ENCODE measurements at places on chromosomes 3 and 15.

GRCh38 chr3:41579861-41580260 is 380.6 kb downstream of the CTNNB1 start:
- no peak for DNase-seq

DNA sequence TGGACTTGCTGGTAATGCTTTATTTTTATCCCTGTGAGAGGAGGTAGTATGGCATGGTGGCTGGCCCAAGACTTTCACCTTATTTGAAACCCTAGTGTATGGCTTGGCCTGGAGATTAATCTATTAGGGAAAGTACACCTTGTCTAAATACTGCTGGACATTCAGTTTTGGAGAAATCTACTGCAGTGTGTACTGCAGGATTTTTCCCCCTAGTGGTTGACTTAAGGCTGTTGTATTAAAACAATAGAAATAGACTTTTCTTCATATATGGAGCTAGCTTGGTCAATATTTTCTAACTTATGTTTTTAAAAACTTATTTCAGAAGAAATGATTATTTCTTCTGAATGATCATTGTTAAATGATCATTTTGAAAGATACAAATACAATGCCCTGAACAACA is 13.9 kb upstream of the SLITRK3 start:
- no peak for DNase-seq

DNA sequence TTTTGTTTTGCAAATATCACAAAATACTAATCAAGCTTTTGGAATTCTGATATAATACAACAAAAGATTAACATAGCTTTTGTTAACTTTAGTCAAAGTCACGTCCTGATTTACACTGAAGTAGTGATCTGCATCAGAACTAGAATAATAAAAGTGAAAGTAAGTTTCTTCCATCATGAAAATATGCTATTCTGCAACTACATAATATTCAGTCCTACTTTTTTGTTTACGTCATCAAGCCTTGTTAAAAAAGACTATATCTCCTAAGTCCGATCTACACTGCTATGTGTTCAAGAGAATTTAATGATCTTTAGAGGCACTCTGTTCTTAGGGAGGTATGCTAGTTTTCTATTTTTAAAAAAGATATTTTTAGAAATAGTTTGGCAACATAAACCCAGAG is 330.1 kb downstream of the ARPP21 start:
- DNase-seq: no peak

DNA sequence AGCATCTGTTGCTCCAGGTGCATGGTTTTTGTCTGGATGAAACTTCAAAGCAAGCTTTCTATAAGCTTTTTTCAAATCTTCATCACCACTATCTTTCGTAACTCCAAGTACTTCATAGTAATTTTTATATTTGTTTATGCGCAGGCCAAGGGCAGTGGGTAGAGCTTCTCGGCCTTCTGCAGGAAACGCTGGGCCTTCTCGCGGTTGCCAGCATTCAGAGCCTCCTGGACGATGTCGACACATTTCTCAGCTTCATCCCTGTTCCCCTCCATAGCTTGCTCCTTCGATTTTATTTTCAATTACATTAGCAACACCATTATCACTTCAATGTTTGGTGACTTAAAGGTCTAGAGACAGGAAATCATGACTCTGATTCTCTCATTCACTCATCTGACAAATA is 20.2 kb downstream of the DENND4A start:
- no peak for DNase-seq

DNA sequence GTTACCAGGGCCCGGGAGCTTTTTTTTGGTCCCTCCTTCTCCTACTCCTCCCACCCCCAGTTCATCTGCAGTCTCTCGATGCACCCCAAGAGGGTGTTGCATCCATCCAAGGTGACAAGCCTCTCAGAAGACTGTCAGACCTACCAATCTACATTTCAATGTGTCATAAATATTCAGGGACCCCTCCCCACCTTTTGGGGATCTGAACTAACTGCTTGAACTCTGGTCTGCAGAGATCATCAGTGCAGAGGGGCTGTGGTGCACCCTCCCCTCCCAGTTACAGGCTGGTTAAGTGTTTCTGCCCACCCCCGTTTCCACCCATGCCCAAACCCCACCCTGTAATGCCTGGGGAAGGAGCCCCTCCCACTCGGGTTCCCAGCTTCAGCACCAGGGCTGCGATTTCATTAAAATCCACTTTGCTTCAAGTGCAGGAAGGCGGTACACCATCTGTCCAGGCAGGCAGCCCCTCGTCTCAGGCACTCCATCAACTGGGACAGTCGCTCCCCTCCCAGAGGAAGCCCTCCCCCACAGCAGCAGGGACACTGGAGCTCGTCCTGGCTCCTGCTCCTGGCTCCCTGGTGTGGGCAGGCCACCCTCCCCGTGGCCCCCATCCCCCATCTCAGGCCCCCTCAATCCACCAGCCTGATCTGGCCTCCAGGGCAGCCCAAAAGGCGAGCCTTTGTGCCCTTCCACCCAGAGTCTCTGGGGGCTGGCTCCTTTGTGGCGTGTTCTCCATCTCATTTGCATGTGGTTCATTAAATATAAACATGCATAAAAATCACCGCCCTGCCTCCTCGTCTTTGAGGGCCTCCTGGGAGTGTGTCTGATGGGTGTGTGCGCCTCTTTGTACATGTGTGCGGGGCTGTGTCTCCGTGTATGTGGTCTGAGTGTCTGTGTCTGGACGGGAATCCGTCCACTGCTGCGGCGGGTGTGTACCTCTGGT is 32.3 kb downstream of the RNU5B-1 start:
- DNase-seq: no peak

DNA sequence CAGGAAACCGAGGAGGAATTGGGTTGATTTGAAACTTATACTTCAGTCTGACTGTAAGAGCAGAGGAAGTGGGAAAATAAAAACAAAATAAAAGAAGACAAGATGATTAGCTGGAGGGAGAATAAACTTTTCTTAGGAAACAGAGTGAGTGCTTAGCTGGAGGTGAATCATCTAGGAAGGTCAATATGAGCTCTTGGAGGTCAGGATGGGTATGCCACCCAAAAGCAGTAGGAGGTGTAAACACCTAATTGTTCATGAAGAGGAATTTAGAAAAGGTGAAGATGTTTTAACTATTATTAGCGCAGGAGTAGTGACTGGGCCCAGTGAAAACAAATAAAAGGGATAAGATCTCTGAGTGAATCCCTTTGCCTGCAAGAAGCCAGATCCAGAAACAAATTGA is 39.9 kb upstream of the ARL14 start:
- DNase-seq: no peak

DNA sequence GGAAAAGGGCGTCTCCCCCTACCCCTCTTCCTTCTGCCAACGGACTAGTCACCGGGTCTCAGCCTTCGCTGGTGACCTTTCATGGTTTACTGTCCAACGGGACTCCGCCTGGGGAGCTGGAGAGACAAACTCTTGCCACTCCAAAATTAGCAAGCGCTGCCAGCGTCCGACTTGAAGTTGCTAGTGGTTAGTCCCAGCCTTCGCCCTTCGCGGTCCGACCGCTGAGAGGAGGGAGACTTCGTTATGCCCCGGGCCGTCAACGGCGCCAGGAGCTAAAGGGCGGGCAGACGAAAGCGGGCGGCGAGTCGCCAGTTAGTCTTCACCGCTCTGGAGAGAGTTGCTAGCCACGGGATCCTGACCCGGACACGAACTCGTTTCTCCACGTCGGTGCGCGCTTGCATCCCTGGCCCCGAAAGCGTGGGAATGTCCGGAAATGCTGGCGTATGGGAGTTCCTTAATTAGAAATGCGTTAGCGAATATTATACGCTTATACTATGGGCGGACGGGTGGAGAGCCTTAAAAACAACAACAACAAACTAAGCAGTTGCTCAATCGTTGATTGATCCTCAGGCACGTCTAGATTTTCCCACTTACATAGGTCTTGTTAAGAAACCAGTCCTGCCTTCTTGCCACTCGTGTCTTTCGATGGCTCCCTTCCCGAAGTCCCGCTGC is 716 bp downstream of the SMC4 start:
- DNase-seq: peak; percentile 26

DNA sequence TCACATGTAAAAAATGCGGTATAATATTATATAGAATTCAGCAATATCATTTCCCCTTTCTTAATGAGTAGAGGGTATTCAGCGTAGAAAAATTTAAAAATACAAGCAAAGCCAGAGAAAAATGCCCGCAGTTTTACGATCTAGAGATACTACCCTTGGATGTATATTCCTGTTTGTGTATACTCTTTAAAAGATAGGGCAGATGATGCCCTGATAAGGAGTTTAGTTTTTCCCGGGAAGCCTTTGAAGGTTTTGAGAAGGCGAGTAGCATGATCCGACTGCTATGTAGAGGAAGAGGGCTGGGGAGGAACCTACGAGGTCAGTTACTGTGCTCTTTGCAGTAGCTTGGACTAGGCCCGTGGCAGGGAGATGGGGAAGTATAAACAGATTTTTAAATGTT is 1.2 kb downstream of the YEATS2 start:
- no peak for DNase-seq

- no peak for DNase-seq
Measured at GRCh38 chr3:55556619-55557537, 69.8 kb upstream of the WNT5A start.

- DNase-seq: no peak
Measured at GRCh38 chr3:120568598-120568997, 27.5 kb upstream of the NDUFB4 start.

GRCh38 chr3:64693031-64693430 is 5.2 kb upstream of the ADAMTS9 start:
- DNase-seq: no peak

- no peak for DNase-seq
Measured at GRCh38 chr3:14522768-14523167, 17.4 kb downstream of the GRIP2 start.

DNA sequence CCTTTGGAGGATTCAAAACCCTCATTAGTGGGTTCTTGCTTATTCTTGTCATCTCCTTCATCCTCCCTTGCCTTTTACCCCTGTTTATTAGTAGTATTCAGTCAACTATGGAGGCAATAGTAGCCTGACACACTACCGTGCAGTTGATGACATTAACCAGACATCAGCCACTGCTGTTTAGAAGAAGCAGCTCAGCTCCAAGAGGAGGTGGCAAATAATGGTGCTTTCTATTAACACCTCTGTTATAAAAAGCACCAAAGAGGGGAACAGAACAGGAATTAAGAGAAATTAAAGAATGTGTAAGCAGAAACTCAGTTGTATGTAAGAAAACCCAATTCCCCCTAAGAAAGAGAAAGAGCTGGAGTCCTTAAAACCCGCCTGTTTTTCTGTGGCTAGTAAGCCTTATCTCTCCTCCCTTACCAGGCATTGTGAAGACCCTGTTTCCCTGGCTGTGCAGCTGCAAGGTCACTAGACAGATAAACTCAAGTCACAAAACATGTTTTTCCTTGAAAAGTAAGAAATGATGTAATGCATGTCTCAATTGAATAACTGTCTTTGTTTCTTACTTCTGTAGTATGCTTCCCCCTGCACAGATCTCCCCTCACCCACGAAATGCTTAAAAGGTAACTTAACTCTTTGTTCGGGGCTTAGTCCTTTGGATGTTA is 21.2 kb downstream of the CCR4 start:
- no peak for DNase-seq

- no peak for DNase-seq
Measured at GRCh38 chr3:156160647-156161046, 40.3 kb downstream of the KCNAB1 start.

- DNase-seq: no peak
Measured at GRCh38 chr3:132443421-132443820, 26.1 kb downstream of the DNAJC13 start.

- no peak for DNase-seq
Measured at GRCh38 chr3:127182848-127183714, 9.8 kb upstream of the PRR23E start.

DNA sequence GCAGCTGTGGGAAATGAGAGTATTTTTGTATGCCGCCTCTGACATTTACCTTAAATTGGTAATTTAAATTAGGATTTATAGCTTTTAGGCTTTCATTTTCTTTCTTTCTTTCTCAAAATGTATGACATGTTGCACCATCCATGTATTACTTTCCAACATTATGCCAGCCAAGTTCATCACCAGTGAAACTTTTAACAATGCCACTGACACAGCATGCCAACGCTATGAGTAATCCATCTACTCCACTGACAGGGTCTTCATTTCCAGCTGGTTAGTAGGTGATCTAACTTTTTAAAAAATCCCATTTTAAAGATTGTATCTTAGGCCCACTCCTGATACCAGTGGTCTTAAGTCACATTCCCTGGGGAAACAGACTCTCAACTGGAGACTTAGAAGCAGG is 21.8 kb upstream of the CLDN16 start:
- no peak for DNase-seq

GRCh38 chr3:12941495-12942023 is 100.2 kb upstream of the RPL32 start:
- no peak for DNase-seq

- no peak for DNase-seq
Measured at GRCh38 chr15:61659566-61660190, 400.6 kb downstream of the VPS13C start.

DNA sequence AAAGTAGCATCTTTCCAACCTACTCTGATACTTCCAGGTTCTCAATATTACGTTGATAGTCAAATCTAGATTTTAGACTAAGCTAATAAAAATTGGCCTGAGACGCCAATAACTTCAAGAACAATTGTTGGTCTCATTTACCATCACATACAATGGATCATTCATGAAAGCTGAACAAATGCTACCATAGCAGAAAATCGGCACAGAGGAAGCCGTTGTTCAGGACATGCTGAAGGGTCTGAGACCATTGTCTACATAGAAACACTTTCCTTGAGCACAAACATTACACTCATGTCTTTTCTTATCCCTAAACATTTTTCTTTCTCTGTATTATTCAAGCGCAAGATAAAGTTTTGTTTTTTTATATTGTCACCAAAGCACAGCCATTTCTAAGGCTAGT is 37.2 kb upstream of the FHIT start:
- DNase-seq: no peak

DNA sequence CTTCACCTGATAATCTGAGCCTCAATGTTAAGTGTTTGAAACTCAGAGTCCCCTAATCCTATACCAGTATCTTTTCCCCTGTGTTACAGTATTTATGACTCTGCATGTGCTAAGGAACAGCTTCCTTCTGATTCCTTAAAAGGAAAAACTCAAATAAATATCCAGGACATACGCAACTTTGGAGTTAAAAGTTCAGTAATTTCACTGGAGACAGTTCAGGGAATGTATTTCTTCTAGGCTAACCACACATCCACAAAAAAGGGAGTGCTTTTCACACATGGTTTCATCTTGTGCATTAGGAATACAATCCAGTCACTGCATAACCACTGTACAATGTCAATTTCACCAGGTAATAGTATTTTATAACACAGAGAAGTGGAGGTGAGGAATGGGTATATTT is 31.0 kb downstream of the PGBD4 start:
- DNase-seq: no peak

Data from activated T-helper 1 cell treated with anti-CD3 and anti-CD28 coated beads, Interleukin-12 subunit alpha, Interleukin-12 subunit beta, Interleukin-2, Interleukin-4 antibody, amounts not matched to agents 30 ng/mL and 10 ng/mL and 1 ng/mL, durations not matched to agents 14 hours and 24 hours and 36 hours (primary cell).